Heart left ventricle (tissue), 16 donors: ENCODE measurements at places on chromosomes 1 and 21. TPM values are rescaled to one million over a fixed set of nuclear protein-coding genes. Genes with fewer than 3 reads are reported as not detected.

Gene CACNA1E
- total RNA-seq: 0.04 TPM

Gene NCAM2
- total RNA-seq: 1.1 TPM

GRCh38 chr1:172497230-172497629 lies 35.7 kb upstream of the SUCO start:
- no peak overlapping the region for H3K4me3 ChIP-seq
- no peak for DNase-seq
- H3K27me3 ChIP-seq: no peaks in the 10 kb centered on the region

Gene FCGR1A
- total RNA-seq: not detected

Gene MIXL1
- total RNA-seq: not detected

Gene SMAP2
- total RNA-seq: 11.8 TPM

Gene SH2D5
- total RNA-seq: not detected

DNA sequence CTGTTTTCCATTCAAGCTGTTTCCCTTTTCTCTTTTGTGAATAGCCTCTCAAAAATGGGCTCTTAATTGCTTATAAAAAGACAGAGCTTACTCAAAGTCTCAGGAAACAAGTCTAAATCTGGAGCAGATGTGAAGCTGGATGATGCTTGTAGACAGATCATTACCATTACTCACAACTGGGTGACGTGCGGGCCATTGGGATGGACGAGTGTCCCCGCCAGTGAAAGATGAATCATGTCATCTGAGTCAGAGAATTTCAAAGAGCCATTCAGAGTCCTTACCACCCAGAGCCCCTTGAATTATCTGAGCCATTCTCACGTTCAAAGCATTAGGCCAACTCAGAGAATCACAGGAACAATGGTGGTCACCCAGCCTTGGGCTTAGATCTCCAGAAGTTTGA lies 134.6 kb downstream of the HUNK start:
- H3K4me3 ChIP-seq: no peak overlapping the region
- no peaks in the 10 kb centered on the region for H3K36me3 ChIP-seq
- no peak overlapping the region for H3K27ac ChIP-seq

Gene YY1AP1
- total RNA-seq: 124 TPM

GRCh38 chr1:19325958-19326747 lies 14.0 kb downstream of the SLC66A1 start:
- H3K27ac ChIP-seq: no peak overlapping the region
- DNase-seq: peak; percentile 15
- H3K4me3 ChIP-seq: no peak overlapping the region
- no peaks in the 10 kb centered on the region for H3K27me3 ChIP-seq

Gene ILDR2
- total RNA-seq: 8.9 TPM

DNA sequence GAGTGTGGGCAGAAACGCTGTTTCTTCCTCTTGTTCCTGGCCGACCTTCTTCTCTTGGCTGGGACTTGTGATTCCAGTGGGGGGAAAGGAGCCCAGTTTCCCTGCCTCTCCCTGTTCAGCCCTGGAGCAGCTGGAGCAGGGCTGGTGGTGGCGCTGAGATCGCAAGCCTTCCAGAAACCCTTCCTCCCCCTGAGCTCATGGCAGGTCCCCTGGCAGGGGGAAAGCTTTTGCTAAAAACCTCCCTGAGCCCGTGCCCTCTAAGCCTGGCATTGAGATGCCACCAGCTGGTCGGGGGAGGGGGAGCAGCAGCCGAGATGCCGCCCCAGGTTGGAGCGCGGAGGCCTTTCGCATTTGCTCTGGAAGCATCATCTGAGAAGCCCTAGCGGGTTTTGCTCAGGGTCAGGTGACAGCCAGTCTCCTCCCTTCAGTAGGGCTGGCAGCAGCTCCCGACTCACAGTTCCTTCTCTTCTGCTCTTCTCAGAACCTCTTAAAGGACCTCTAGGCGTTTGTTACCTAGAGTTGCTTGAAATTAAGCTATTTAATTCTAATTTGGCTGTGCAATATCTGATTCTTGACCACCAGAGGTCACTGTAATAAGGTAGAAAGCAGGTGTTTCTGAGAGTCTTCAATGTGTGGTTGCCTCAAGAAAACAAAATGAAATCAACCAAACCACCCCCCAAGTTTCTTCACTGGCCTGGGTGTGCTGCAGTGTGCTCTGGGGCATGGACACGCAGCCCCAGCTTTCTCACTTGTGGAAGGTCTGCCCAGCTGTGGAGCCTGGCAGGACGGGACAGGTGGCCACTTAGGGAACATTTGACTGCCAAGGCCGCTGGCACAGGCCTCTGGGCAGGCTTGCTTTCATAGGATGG lies 257.3 kb downstream of the CAMTA1 start:
- no peaks in the 10 kb centered on the region for H3K4me1 ChIP-seq
- H3K36me3 ChIP-seq: no peaks in the 10 kb centered on the region
- DNase-seq: no peak
- no peaks in the 10 kb centered on the region for H3K27me3 ChIP-seq
- H3K4me3 ChIP-seq: no peak overlapping the region

DNA sequence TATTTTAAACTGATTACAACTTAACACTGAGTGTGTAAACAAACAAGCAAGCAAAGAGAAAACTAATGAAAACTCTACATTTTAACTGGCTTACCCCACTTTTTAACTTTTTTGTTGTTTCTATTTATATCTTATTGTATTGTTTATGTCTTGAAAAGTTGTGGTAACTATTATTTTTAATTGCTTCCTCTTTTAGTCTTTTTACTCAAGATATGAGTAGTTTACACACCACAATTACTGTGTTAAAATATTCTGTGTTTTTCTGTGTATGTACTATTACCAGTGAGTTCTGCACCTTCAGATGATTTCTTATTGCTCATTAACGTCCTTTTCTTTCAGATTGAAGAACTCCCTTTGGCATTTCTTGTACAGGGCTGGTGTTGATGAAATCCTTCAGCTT lies 4.7 kb upstream of the HHAT start:
- no peak for DNase-seq
- H3K27ac ChIP-seq: no peak overlapping the region
- H3K4me1 ChIP-seq: peaks cover 6% of the 10 kb centered on the region
- H3K27me3 ChIP-seq: no peaks in the 10 kb centered on the region
- no peak overlapping the region for H3K4me3 ChIP-seq
- no peaks in the 10 kb centered on the region for H3K36me3 ChIP-seq
